ENCODE measurements at places on chromosomes 4 and X.

GRCh38 chrX:39857780-39858179 is 240.0 kb downstream of the BCOR start:
- DNase-seq: no peak

DNA sequence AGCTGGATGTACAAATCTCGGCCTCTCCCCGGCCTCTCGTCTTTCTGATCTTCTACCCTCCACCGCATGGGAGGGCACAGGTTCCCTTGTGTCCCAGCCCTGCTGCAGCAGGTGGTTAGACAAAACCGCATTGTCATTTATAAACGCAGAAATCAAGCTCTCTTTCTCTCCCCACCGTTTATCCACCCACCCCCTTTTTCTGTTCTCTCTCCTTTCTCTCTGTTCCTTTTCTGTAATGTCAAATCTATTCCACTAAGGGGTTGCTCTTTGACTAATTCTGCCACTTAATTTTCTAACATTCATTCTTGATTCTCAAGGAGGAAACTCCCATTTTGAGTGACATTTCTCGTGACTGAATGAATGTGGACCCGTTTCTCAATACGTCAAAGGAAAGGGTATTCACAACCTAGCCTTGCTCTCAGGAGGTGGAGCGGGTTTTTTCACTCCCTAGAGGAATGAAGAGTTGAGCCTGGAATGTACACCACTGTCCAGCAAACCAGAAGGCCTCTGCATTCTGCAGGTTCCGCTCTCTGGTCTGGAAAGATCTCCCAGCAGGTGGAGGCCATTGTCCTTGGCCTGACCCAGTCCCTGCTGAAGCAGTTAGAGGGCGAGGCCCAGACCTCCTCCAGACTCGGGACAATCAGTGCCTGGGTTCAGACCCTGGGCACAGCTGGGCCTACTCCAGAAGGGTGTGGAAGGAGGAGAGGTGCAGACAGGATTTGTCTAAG is 70.9 kb upstream of the ENPP6 start:
- DNase-seq: no peak

GRCh38 chr4:63831590-63832155 is 577.6 kb downstream of the TECRL start:
- no peak for DNase-seq

GRCh38 chr4:42416017-42416416 is 18.7 kb downstream of the SHISA3 start:
- no peak for DNase-seq

DNA sequence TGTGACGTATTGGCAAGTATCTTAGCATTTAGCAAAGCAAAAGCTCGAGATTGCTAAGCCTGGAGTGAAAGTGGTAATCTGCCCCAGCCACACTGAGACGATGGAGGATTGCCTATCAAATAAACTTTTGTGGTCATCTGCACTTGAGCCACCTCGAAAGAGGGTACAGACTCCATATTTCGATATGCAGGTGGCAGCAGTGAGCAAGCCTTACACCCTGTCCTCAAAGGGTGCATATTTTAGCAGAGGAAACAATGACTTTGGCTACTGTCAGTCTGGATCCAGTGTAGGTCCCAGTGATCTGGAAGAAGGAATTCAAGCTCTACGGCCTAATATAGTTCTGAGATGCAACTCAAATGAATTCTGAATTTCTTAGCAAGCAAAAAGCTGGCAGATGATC is 153.9 kb downstream of the ATG4A start:
- DNase-seq: no peak

- DNase-seq: no peak
Measured at GRCh38 chr4:164955107-164955805, 22.2 kb downstream of the TRIM61 start.

GRCh38 chrX:14344172-14344940 is 185.0 kb upstream of the GLRA2 start:
- no peak for DNase-seq

DNA sequence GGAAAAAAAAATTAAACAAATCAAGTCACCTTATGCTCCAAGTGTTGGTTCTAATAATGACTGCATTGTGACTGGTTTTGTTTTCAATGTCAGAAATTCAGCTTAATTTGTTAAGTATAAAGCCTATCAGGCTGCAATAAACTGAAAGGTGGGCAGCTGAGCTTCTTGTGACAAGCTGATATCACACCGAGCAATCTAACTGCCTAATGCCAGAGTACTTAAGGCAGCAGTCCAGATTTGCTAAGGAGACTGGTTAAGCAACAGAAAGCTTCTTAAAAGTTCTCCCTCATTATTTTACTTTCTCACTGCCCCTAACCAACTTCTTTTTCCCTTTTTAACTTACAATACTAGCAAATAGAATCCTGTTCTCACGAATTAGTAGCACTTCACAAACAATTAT is 201.0 kb downstream of the MAB21L2 start:
- no peak for DNase-seq

GRCh38 chrX:46573892-46574773 is 568 bp downstream of the CHST7 start:
- DNase-seq: no peak

DNA sequence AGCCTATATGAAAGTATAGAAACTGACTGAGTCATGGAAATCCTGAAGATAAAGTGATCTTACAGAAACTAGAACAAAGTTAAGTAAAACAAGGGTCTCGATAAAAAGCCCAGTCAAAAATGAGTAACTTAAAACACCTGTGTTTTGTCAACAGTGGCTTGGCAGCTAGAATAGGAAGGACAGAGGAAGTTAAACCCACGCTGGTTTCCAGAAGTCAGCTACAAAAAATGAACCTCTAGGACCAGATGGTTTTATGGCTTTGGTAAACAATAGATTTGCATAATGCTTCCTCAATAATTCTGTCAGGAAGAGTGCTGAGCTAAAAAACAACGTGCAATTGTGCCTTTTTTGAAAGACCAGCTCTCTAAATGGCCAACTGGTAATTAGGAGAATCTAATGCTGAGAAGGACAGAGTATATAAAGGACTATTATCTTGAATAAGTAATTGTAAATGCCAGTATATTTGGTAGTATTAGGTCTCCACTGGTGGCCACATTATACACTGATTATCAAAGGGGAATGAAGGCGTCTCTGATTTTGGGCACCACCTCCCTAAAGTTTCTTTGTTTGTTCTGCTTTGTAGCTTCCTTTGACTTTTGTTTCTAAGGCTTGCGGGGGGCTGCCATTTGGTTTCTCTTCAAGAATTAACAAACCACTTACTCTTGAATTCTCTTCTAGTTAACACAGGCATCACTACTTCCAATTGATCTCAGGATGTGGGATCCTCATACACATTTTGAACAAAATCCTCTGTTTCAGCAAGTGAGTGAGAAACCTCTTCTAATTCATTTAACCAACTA is 72.2 kb upstream of the PPP3CA start:
- DNase-seq: no peak

GRCh38 chrX:10495677-10496076 is 124.7 kb downstream of the MID1 start:
- DNase-seq: no peak

GRCh38 chrX:10932842-10933440 is 178.2 kb upstream of the HCCS start:
- no peak for DNase-seq

DNA sequence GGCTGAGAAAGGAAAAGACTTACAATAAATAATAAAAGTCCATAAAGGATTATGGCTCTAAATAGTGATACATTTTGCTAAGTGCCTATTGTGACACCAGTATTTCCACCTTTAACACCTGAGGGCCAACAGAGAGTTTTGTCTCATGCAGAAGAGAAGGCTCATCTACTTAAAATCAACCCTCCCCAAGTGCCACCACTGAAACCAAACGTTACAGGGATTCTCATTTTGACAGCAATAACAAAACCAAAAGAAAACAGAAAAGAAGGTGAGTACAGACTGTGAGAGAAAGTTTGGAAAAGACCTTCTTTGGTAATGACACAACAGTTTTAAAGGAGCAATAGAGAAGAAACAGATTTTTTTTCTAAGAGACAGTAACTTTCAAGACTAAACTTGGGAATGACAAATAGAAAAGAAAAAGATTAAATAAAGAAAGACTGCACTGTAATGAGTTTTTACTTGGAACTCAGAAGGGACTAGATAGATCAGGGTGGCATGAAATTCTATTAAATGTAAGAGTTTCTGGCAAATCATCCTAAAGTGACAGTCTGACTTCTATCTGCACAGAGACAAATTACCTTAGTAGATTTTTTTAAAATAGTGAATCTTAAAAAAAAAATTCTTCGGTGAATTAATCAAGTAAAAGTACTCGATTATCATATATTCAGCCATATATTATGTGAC is 109.7 kb downstream of the ZNF827 start:
- no peak for DNase-seq

- no peak for DNase-seq
Measured at GRCh38 chrX:119407681-119408080, 8.5 kb downstream of the SLC25A43 start.

GRCh38 chr4:181204109-181204508 is 1039.1 kb upstream of the TENM3 start:
- no peak for DNase-seq

DNA sequence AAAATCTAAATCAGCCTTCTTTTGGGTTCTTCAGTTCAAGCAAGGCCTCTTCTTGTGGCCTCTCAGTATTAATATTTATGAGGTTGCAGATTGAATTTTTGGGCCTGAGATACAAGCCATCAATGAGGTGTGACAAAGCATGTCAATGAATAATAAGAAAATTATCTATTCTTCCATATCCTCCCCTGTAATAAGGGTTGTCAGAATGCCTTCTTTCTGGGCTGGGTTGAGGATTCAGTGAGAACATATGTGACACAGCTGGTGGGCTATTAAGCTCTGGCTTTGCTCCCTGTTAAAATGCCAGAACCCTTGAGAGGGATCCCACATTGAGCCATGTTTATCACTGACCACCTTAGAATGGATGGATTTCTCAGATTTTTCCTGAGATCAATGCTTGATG is 187.2 kb downstream of the AR start:
- no peak for DNase-seq

DNA sequence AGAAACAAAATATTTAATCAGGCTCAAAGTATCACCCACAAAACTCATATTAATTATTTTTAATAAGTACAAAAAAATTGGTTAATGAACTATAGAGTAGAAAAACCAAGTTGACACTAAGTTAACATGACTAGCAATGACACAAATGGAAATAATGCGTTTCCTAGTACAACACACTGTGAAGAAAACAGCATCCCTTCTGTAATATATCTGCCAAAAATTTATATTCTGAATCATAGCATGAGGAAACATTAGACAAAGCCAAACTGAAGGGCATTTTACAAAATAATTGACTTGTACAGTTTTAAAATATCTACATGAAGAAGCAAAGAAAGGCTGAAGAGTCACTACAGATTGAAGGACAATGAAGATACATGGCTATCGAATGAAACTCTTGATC is 477.6 kb upstream of the INTU start:
- DNase-seq: no peak

GRCh38 chrX:13598877-13599276 is 29.5 kb downstream of the EGFL6 start:
- no peak for DNase-seq

DNA sequence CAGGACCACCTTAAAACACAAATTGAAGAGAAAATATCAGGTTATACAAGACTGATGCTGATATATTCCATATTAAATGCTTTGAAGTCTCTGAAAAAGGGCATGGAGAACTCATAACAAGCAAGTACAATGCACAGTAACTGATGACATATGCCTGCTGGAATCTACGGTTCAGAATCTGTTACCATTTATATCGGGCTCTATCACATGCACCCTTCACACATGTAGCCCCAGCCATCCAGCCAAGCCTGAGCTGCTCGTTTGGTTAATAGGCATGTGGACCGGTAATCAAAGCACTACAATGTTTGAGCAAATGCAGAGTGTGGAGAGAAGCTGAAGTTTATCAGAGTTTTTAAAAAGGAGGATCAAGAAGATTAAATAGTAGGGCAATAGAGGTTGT is 11.8 kb downstream of the COMMD8 start:
- DNase-seq: no peak

- DNase-seq: no peak
Measured at GRCh38 chr4:174946246-174946645, 28.1 kb downstream of the ADAM29 start.

DNA sequence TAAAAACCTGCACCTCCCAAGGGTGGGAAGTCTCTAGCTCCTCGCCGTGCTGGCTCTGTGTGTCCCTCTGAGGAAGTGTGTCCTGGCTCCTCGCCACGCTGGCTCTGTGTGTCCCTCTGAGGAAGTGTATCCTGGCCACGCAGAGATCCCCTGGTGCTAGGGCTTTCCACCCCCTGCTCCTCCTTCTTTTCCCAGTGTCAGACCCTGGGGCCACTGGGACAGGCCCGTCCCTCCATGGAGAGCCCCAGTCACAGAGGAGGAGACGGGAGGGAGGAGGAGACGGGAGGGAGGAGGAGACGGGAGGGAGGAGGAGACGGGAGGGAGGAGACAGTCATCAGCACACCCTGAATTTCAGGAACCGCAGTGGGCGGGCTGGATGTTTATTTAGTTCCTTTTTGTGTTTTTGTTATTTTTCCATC is 53.8 kb upstream of the HGFAC start:
- DNase-seq: no peak

- no peak for DNase-seq
Measured at GRCh38 chrX:154132366-154132765, 11.7 kb upstream of the OPN1LW start.

DNA sequence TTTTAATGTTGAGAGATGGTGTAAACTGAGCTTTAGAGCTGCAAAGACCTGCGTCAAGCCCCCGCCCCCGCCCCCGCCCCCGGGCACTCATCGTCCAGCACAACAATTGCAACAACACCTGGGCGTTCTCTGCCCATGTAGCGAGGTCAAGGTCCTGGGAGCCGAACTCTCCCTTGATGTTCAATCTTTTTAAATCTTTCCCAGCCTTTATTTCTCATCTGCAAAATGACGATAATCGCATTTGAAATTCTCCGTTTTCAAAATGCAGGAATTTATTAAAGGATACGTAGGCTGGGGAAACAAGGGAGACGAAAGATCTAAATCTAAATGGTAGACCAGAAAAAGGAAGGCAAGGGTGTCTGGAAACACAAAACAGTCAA is 648 bp upstream of the MSMO1 start:
- DNase-seq: no peak

DNA sequence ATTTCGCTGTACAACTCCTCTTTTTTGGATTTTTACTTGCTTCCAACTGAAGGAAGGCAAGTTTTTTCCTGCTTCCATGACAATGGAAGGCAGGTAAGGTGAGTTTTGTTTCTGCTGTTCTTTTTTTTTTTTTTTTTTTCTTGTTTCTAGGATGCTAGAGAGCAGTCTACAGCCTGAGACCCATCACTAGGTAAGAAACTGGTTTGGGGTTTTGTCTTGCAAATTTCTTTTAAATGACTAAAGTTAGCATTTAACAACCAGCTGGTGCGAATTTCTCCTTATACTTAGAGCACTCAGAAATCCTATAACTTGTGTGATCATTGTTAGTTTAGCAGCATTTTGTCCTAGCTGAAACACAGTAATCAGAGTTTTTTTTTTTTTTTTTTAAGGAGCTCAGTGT is 378.4 kb upstream of the CNKSR2 start:
- DNase-seq: no peak

- DNase-seq: no peak
Measured at GRCh38 chrX:45807572-45808425, 607.1 kb upstream of the DIPK2B start.

- no peak for DNase-seq
Measured at GRCh38 chr4:177802661-177803060, 360.4 kb upstream of the AGA start.

- no peak for DNase-seq
Measured at GRCh38 chr4:146193628-146194027, 18.1 kb downstream of the LSM6 start.

GRCh38 chr4:112979881-112980421 is 69.5 kb upstream of the ANK2 start:
- DNase-seq: no peak

Measured in stimulated activated CD8-positive, alpha-beta memory T cell treated with anti-CD3 and anti-CD28 coated beads, Interleukin-2, amount 100 ng/mL, for 1 hour (primary cell).